ENCODE measurements at places on chromosomes 3 and 15.
A peak's percentile ranks its signal among the peaks of the same experiment; 100 is the strongest.

GRCh38 chr3:144175644-144176425 lies 204.2 kb downstream of the DIPK2A start:
- DNase-seq: no peak

- no peak for DNase-seq
Measured at GRCh38 chr3:7211740-7212139, 350.8 kb downstream of the GRM7 start.

DNA sequence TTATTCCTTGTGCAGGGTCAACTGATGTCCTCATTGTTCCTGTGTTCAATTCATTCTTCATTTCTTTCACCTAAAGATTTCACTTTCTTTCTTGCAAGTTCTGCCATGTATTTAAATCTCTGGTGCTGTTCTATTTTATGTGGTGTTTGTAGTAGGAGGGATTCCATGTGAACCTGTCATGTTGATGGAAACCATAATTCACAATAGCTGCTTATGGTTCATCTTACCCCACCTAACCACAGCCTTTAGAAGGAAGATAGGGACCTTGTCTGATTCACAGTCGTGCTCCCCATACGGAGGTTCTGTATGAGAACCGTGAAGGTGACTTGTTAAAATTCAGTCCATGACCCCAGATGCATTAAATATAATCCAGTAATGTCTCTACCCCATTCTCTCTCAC lies 21.9 kb downstream of the SLCO2A1 start:
- no peak for DNase-seq

GRCh38 chr3:191492601-191493000 lies 31.6 kb downstream of the PYDC2 start:
- DNase-seq: no peak

DNA sequence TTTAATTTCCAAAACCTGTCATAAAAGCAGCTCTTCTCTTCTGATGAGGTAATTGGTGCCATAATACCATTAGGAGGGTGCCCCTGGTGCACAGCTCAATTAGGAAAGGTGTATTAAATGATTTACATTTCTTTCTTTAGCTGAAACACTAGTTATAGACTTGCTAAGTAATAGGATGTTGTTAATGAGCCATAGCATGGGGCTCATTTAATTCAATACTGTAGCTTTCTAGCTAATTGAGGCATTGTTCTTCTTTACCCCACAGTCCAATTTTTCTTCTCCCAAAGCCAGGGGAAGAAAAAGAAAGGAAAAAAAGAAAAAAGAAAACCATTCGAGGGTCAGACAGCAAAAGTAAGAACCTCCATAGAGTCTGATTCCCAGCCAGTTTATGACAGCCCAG lies 164.0 kb upstream of the HES1 start:
- no peak for DNase-seq

DNA sequence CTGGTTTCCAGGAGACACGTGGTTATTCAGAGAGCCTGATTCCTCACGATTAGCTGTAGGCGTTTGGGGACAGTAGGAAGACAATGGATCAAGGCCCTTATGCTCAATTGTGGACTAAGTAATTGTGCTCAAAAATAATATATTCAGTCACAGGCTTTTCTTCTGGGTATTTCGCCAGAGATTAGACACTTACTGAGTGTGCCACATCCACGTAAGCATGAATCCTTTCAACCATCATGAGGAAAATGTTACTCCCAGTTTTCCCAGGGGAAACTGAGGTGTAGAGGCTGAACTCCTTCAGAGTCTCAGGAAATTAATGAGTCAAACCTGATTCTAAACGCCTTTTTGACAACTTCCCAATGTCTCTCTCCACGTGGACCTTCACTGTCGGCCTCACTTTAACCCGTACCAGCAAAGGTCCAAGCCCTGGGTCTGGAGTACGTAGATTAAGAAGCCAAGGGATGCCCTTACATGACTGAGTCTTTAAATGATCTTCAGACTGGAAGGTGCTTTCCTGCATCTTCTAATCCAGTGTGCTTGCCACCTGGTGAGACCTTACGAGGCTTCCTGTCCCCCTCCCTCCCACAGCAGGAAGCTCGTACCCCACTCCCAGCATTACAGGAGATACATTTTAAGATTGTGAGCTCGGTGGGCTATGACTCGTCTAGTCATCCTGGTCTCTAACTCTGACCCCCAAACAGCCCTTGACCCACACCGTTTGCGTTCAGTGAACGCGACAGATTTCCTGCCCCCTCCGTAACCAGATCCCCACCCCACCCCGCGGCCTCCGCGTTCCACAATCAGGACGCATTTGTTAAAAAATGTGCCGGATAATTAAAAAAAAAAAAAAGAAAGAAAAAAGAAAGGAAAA lies 1.7 kb downstream of the PKM start:
- DNase-seq: peak; percentile 59

DNA sequence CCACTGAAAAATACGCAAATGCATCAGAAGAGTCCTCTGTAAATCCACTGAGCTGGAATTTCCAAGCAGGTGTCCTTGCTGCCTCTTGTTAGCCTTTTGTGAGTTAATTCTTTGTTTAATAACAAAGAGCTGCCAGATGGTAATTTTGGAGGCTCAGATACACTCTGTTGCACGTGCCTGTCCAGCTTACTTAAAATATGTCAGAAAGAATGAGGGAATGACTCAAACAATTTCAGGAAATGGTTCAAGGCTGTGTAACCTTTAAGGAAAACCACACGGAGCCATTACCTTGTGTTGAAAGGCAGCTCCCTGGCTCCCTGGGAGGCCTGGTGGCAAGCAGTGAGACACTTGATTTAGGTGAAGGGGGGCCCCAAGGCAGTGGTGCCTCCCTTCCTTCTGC lies 302.2 kb upstream of the CTDSPL start:
- no peak for DNase-seq

DNA sequence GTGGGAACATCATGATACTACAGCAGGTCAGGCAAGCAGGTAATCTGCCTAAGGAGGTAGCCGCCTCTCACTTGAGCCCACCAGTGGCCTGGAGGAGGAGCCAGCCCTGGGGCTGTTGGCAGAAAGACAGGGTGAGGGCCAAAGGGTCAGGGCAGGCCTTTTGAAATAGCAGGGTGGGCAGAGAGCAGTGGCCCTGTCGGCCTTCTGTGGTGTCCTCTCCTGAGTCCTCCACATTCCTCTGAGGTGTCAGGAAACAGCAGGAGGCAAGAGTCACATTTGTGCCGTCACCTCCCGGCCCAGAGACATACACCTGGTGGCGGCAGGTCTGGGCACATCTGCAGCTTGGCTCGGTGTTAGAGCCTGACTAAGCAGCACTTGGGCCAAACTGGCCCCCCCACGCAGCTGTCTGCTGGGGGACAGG lies 3.9 kb upstream of the BNC1 start:
- DNase-seq: no peak

DNA sequence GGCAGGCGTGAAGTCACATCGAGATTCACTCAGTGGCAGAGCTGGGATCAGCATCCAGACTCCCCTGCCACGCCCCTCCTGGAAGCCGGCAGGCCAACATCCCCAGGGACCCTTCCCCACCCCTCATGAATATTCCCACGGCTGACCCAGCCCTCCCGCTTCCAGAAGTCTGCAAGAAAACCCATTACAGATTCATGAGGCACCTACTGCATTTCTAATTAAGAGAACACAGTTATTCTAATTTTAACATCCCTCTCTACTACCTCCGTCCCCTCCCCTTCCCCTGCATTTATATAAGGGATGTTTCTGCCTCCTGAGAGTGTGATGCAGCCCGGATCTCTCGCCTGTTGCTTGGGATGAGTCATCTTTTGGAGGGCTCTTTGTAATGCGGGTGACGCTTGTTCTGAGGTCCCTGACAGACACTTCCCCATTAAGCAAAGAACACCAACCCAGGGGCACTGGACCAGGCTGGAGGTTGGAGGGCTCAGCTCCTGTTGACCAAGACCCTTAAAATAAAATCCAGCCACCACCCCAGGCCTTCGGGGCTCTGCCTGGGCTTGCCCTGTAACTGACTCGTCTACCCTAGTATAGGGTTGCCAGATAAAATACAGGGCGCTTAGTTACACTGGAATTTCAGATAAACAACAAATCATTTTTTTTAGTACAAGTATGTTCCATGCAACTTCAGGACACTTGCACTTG lies 118.7 kb downstream of the NUP210 start:
- peak; percentile 34 for DNase-seq

DNA sequence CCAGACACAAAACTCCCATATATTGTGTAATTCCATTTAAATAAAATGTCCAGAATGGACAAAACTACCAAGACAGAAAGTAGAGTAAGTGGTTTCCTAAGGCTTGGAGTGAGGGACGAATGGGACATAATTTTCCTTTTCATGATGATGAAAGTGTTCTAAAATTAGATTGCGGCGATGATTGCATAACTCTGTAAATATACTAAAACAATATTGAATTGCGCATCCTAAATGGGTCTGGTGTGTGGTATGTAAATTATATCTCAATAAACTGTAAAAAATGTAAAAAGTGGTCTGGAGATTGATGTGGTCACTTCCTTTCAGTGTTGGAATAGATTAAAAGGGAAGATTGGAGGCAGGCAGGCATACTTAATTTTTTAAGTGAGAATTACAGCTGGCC lies 105.9 kb upstream of the KCNAB1 start:
- DNase-seq: no peak

DNA sequence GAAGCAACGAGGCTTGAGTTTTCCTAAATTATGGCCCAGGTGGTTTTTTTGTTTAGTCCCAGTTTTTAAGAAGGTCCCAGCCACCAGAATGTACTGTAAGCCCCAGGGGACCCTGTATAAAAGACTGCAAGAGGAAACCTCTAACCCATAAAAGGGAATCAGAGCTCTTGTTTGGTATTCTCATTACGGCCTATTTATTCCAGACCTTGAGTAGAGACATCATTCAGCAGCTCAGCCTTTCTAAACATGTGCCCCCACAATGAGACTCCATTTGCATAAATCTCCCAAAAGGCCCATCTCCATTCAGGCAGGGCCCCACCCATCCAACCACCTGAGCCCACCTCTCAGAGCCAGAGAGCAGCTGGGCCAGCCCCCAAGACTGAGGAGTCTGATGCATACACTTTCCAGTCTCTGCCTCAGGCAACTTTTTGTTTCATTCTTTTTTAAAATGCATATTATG lies 25.7 kb downstream of the ZDHHC3 start:
- DNase-seq: no peak

- DNase-seq: no peak
Measured at GRCh38 chr15:73196113-73196512, 143.8 kb downstream of the NEO1 start.

DNA sequence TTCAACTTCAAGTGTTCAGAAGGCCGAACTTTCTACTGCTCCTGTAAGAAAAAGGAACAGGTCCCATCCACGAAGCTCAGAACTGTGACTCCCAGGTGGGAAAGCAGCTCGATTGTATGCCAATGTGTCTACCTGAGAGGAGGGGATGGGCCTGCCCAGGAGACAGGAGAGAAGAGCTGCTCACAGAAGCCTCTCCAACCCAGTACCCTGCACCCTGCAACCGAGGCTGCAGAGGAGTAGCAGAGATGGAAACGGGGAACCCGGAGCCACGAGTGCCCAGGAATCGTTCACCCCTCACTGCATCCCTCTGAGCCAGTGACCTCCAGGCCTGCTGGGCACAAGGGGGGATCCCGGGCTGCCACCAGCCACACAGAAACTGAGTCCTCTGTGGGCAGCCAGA lies 86.5 kb upstream of the PRR23E start:
- no peak for DNase-seq

GRCh38 chr3:141605883-141606282 lies 119.1 kb downstream of the RASA2 start:
- DNase-seq: no peak

- DNase-seq: no peak
Measured at GRCh38 chr15:76360416-76360815, 23.8 kb downstream of the ISL2 start.

DNA sequence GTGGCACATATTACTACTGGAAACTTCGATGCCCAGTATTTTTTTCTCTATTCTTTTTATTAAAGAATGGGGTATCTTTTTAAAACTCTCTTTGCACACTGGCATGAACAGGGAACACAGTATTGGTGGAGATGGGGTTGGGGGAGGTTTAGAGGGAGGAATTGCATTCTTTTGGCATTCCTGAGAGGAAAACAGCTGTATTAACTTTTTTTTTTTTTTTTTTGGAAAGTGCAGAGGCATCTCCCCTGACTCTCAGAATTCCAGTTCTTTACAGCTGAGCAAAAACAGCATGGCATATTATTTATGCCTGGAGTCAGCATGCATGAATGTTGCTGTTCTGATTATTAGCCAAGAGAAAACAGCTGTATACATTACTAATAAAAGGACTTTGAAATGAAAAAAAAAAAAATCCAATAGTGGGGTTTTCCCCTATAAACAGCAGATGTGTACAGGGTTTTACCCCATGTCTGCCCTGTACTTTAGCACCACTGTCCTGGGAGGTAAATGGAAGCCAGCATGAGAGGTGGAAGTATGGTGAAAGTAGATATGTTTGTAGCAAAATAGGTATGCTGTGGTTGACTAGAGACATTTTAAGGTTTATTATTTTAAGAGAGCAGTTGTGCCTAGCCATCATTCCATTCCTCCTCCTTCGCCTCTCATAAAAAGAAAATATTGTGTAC lies 132.2 kb downstream of the FNDC3B start:
- DNase-seq: no peak
